ENCODE measurements at places on chromosomes 3 and 15.

GRCh38 chr15:93583968-93584367 lies 495.0 kb upstream of the RGMA start:
- DNase-seq = no peak

- DNase-seq = no peak
Measured at GRCh38 chr15:60797444-60798040, 318.6 kb upstream of the ICE2 start.

- DNase-seq = no peak
Measured at GRCh38 chr15:74264081-74264501, 28.0 kb downstream of the CCDC33 start.

DNA sequence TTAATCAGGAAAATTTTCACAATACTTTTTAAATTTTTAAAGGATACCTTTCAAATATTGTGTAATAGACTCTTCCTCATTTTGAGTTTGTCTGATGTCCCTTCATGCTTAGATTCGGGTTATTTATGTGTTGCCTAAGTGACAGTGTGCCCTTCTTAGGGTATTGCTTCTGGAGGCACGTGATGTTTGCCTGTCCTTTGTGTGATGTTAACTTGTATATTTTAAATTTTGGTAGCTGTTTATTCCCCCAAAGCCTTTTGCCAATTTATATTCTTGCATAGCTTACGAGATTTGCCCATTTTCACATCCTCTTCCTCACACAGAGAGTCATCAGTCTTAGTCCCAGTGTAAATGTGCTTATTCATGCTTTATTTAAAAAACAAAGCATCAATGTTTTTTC lies 433.1 kb downstream of the EPHB1 start:
- no peak for DNase-seq

DNA sequence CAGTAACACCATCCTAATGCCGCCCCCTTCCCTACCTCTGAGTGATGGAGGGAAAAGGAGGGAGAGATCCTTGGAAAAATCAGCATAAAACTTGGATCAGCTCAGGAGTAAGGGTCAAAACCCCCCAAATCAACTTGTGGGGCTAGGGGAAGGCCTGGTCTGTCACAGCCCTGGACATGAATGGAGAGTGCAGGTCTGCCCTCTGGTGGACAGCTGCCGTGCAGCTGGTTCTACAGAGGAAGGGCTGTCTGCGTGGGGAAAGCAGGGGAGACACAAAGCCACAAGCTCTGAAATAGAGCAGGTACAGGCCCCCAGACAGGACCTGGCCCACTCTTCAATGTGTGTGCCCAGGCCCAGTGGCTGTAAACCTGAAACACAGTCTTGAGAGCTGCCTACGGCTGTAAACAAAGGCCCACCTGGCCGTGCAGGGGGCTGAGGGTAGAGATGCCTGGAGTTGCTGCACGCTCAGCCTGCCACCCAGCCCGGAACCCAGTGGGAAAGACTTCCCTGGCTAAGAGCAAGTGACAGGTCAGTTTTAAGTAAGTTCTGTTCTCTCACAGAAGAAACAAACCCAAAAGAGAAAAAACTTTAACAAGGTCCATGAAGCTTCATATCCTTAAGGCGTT lies 16.4 kb downstream of the CLK3 start:
- DNase-seq = no peak

DNA sequence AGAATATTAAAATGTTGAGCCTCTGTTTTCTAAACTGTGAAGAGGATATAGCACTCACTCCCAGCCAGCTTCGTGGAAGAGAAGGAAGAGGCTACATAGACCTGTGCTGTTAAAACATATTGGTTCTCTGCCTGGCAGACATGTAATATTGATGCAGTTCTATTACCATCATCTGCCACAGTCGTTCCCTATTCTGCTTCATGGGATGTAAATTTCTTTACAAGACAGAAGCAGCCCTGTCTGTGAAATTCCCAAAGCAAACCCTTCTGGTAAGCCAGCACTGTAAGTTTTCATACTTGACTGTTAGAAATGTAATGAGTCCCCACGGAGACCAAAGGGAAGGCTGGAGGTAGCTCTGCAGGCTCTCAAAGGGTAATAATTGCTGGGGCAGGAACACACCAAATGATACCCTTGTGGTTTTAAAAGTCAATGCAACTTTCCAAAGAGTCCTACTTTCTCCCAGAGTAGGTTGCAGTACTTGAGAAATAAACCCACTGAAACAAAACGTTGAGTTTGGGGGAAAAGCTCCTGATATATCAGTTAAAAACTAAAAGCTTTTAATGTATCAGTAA lies 129.9 kb upstream of the HES1 start:
- DNase-seq = no peak

DNA sequence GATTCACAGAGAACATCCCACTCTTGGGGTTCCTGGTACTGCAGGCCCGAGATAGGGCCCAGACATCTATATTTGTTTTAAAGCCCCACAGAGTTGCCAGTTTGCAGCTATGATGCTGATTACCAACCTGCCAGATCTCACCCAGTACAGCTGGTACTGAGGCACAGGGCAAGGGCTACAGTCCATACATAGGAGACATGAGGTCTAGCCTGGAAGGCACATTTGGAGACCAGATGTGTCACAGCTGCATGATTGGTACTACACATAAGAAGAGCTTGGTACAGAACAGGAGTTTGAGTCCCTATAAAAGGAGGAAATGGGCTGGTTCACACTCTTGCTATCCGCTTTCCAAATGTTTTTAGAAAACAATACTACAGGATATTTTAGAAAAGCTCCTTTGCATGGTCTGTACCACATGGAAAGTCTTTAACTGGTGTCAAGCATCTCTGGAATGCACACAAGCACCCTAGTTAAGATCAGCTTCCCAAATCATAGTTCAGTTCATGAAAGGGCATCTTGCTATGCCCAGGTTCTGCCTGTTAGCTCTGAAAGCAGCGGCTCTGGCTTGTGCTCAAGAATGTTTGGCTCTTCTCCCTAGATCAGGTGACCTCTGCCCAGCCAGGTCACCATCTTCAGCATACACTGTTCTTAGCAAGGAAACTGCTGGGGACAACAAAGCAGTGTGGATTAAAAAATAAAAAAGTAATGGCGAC lies 20.6 kb downstream of the MTMR14 start:
- no peak for DNase-seq

DNA sequence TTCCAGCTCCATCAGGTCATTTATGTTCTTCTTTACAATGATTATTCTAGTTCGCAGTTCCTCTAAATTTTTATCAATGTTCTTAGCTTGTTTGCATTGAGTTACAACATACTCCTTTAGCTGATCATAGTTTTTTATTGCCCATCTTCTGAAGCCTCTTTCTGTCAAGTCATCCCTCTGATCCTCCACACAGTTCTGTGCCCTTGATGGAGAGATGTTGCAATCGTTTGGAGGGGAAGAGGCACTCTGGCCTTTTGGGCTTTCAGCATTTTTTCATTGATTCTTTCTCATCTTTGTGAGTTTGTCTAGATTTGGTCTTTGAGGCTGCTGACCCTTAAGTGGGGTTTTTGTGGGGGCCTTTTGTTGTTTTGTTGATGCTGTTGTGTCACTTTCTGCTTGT lies 234.6 kb upstream of the CBLB start:
- no peak for DNase-seq

DNA sequence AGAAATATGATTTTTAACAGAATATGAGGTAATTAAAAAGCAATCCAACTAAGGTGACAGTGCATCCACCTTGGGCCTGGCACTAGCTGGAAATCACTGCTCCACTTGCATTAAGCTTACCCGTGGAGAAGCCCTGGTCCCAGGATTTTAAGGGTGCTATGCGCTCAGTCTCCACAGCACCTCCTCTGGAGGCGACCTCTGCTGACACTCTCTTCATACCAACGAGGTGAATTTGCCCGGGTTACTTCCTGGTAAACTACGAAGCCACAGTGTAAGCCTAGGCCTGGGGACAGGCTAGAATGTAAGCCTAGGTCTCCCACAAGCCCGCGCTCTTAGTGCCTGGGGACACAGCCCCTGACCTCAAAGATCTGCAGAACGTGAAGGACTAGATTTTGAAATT lies 793 bp downstream of the APOD start:
- DNase-seq = no peak

DNA sequence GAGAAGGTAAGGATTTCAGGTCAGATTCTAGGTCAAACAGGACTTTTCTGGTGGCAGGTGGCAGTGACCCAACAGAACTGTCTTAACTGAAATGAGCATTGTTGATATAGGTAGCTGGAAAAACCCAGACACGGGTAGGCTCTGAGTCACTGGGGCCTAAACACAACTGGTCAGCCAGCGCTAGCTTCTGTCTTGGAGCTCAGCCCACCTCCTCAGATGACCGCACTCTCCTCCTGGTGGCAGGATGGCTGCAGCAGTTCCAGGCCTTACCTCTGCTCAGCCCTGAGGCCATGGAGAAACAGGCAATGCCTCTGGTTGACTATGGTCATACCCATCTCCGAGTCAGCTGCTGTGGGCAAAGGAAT lies 61.1 kb upstream of the GATA2 start:
- no peak for DNase-seq

GRCh38 chr3:99809565-99809964 lies 8.1 kb upstream of the CMSS1 start:
- no peak for DNase-seq

DNA sequence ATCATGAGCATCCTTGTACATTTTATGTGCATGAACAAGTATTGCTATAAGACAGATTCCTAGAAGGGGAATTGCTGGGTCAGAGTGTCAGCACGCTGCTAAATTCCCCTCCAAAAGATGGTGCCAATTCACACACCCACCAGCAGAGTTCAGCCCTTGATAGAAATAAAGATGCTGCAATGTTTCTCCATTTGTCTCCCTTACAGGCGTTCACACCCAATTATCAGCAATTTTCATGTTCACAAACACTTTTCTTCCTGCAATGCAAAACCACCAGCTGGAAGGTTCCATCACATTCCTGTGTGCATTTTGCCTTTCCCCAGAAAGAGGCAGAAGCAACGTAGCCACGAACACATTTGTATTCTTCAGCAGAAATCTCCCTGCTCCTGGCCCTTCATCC lies 3.3 kb upstream of the TAMM41 start:
- no peak for DNase-seq

GRCh38 chr3:50572158-50572557 lies 2.8 kb downstream of the HEMK1 start:
- no peak for DNase-seq

GRCh38 chr3:15216501-15216900 lies 10.5 kb downstream of the CAPN7 start:
- no peak for DNase-seq

DNA sequence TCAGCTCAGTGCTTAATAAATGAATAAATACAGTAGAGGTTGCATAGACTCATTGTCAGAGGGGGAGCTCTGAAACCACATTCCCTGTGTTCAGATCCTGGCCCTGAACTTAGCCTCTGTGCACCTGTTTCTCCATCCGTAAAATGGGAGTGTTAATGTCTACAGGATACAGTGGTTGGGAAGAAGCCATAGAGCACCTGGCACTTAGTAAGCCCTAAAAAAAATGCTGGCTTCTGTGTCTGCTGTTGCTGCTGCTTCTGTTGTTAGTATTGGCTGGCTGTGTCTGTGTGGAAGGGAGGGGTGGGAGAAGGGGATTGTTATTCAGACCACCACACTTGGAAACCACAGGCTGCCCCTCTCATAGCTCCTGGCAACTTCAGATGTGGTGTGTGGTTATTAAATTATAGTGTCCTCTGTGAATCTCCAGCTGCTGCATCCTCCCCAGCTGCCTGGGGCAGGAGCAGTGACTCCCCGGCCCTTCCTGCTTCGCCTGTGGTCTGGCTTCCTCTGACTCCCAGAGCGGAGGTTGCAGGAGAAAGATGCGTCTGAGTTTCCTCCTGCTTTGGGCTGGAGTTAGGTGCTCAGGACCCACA lies 31.0 kb downstream of the FGD5 start:
- DNase-seq = no peak

- DNase-seq = no peak
Measured at GRCh38 chr15:62940755-62941361, 101.7 kb upstream of the TPM1 start.

DNA sequence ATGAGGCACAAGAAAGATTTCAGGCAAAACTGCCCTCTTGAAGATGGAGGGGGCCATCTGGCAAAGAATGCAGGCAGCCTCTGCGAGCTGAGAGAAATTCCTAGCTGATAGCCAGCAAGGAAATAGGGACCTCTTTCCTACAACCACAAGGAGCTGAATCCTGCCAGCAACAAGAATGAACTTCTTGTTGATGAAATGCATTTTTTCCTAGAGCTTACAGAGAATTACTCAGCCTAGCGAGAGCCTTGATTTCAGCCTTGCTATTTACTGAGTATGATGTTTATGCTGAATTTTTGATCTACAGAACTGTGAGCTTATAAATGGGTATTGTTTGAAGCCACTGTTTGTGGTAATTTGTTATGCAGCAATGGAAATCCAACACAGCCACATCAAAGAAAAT lies 148.5 kb upstream of the NAALADL2 start:
- DNase-seq = no peak

DNA sequence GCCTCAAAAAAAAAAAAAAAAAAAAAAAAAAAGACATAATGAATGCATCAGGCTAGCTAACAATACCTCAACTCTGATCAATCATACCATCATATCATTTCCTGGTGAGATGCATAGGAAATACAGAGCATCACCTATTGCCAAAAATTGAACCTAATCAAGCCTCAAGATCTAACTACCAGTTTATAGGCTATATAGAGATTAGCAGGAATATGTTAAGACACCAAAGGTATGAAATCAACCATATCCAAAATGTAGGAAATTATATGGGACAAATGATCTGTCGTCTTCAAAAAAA lies 387 bp upstream of the VPS33B start:
- DNase-seq = no peak

- DNase-seq = no peak
Measured at GRCh38 chr15:88266170-88266569, 9.6 kb upstream of the NTRK3 start.

DNA sequence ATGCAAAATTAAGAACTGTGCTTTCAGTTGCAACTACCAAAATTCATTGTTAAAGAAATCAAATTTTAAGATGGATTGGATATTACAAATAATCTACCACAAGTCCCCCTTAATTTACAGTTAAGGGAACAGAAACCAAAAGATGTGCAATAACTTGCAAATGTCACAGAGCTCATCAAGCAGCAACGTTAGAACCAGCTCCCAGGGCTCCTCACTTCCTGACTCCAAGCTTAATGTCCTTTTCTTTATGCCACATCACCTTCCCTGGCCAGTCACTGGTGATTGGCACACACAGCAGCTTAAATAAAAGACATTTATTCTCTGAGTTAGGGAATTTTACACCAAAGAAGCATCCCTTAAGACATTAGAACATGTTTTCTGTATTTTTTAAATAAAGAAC lies 159.7 kb downstream of the RSL24D1 start:
- DNase-seq = no peak

- peak; percentile 76 for DNase-seq
Measured at GRCh38 chr3:11846281-11847266, at the start of gene TAMM41. TSS of gene TAMM41 (minus strand) at chr3:11846885. CDS start at chr3:11846636, 249 bp downstream.

GRCh38 chr3:20352546-20353179 lies 166.7 kb upstream of the SGO1 start:
- no peak for DNase-seq

GRCh38 chr15:41877631-41878354 lies 16.1 kb downstream of the SPTBN5 start:
- DNase-seq = no peak

GRCh38 chr3:67650084-67650483 lies 4.3 kb downstream of the SUCLG2 start:
- no peak for DNase-seq

- DNase-seq = no peak
Measured at GRCh38 chr15:70557521-70558258, 205.7 kb downstream of the UACA start.

- DNase-seq = no peak
Measured at GRCh38 chr15:64137226-64137833, 14.2 kb upstream of the SNX22 start.

Data from stimulated activated CD8-positive, alpha-beta memory T cell treated with anti-CD3 and anti-CD28 coated beads, Interleukin-4, amount 100 ng/mL, for 1 hour (primary cell).